ENCODE measurements at places on chromosomes 5 and 9.
A peak's percentile ranks its signal among the peaks of the same experiment; 100 is the strongest.

DNA sequence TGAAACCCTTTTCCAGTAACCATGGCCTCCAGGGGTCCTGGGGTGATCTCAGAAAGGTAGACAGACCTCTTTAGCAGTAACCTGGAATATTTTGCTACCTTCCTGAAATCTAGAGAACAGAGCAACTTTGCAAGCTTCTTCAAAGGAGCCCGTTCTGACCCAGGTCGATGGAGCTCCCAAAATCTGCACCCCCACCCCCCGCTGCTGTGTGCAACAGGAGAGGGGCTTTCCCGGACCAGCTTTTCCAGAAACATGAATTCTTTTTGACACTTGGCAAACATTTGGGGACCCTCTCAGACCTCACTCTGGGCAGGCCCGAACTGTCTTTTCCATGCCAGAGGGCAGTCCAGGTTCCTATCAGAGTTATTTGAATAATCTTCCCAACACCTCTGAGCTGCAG is 65.3 kb downstream of the KCNIP1 start:
- no peak for DNase-seq

DNA sequence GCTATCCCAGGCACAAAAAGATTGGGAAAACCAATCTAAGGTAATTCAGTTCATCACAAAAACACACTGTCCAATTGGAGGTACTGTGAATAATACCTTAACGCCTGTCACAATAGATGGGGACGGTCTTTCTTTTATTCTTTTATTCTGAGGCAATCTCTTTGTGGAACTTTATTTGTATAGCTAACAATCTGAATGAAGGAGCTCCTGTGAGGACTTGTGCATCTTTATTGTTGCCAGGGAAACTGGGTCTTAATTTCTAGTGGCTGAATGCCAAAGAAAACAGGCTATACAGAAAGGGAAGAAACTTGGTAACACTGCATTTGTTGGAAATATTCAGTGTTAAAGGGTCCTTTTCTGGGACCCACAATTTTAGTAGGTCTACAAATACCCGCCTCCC is 546.9 kb upstream of the C9orf72 start:
- no peak for DNase-seq

- DNase-seq, result no peak
These were observed 114.9 kb downstream of the HOMER1 start for GRCh38 chr5:79399046-79399445.

DNA sequence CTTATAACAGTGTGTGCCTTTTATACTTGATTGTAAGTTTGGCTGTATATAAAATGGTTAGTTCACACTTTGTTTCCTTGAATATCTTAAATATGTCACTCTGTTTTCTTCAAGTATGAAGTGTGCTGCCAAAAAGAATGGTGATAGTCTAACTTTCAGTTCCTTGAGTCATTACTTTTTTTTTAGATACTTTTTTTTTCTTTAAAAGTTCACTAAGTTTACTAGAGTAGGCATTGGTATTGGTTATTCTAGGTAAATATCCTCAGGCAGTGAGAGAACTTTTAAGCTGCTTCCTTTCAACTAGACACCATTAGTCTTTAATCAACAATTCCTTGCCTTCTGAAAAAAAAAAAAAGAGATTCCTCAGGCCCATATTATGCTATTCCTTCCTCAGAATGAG is 41.9 kb downstream of the SPEF2 start:
- no peak for DNase-seq

- DNase-seq, result peak; percentile 41
These were observed 55.4 kb upstream of the TBC1D2 start for GRCh38 chr9:98310752-98311392.

DNA sequence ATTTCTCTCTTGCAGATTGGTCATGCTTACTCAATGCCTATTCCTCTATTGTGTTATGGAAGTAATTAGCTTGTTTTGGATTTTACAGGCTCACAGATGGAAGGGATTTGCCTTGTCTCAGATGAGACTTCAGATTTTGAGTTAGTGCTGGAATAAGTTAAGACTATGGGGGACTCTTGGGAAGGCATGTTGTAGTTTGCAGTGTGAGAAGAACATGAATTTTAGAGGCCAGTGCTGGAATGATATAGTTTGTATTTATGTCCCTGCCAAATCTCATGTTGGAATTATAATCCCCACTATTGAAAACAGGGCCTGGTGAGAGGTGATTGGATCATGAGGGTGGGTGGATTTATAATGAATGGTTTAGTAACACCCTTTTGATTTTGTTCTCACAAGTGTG is 6.1 kb upstream of the TUSC1 start:
- no peak for DNase-seq

GRCh38 chr5:78576376-78576775 is 72.2 kb downstream of the LHFPL2 start:
- DNase-seq, result no peak

DNA sequence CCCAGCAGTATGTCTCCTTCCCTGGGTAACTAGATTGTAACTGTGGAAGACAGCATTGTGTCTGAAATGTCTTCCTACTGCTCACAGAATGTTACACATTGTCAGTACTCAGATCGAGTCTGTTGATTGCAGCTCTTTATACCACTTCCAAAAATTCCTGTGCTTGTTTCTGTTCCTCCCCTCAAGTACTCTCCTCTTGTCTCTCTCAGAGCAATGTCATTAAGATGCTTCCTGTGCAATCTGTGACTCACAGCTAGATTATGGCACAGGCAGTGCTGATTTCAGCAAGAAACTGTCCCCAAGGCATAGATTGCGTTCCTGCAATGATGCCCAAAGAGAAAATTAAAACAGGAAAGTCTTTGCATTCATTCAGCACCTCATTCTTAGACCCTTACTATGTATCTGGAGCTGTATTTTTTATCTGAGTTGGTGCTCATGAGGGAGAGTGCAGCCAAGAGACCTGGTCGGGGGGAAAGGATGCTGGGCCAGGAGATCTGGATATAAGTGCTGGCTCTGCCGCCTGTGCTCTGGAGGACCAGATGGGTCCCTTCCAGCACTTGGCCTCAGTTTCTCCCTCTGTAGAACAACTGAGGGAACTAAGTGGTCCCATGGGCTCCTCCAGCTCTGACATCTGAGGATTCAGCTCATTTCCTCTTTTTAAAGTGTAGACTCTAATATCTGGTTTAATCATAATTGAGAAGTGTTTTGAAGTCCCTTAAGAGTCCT is 40.8 kb upstream of the GNPDA1 start:
- DNase-seq, result peak; percentile 50

DNA sequence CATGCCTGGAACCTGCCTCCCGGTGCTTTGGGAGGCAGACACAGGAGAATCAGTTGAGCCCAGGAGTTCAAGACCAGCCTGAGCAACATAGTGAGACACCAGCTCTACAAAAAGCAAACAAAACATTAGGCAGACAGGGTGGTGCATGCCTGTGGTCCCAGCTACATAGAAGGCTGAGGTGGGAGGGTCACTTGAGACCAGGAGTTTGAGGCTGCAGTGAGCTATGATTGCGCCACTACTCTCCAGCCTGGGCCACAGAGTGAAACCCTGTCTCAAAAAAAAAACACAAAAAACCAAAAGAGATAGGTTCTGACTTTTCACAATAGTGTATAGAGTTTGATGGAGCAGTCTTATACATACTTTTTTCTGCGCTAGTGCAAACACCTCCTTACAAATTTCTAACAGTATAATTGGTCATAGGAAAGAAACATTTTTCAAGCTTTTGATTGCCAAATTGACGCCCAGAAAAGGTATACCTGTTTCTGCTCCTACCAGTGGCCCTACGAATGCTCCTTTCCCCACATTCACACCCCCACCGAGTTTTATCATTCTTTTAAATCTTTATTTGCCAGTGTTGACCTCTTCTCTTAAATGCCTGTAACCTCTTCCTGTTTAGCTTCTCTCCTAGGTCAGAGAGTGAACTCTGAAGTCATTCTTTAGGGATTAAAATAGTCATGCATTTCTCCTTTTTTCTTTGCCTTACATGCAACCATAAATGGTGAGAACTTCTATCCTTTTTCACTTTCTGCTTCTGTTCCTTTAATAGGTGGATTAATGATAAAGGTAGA is 7.5 kb downstream of the DOCK8 start:
- no peak for DNase-seq

- DNase-seq, result peak; percentile 7
These were observed 1571.3 kb downstream of the MAT2B start for GRCh38 chr5:165076686-165077085.

GRCh38 chr5:662751-663435 is 30.3 kb downstream of the TPPP start:
- DNase-seq, result no peak

DNA sequence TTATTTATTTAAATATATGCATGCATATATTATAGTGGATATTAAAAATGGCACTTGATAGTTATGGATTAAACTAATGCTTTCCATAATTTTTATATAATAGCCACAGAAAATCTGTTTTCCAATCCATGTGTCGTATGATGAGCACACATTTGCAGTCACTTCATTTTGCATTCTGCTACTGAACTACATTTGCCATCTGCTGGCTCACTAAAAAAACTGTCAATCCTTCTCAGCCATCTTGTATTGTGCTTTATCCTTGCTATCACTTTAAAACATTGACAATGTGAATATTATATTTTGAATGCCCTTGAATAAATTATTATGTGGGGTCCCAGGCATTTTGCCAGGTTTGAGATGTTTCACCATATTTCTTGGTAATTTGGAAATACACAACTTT is 586.6 kb downstream of the DNAH5 start:
- no peak for DNase-seq

GRCh38 chr5:149069711-149070110 is 6.8 kb upstream of the SH3TC2 start:
- DNase-seq, result no peak

GRCh38 chr9:34662526-34663302 is at the start of gene CCL27:
CCL27 (minus strand) TSS chr9:34662657; CDS start chr9:34662633, 24 bp downstream.
- no peak for DNase-seq

GRCh38 chr5:95809414-95809960 is 13.0 kb downstream of the GLRX start:
- DNase-seq, result peak; percentile 49

- no peak for DNase-seq
These were observed 1.8 kb downstream of the SURF6 start for GRCh38 chr9:133334161-133334560.

DNA sequence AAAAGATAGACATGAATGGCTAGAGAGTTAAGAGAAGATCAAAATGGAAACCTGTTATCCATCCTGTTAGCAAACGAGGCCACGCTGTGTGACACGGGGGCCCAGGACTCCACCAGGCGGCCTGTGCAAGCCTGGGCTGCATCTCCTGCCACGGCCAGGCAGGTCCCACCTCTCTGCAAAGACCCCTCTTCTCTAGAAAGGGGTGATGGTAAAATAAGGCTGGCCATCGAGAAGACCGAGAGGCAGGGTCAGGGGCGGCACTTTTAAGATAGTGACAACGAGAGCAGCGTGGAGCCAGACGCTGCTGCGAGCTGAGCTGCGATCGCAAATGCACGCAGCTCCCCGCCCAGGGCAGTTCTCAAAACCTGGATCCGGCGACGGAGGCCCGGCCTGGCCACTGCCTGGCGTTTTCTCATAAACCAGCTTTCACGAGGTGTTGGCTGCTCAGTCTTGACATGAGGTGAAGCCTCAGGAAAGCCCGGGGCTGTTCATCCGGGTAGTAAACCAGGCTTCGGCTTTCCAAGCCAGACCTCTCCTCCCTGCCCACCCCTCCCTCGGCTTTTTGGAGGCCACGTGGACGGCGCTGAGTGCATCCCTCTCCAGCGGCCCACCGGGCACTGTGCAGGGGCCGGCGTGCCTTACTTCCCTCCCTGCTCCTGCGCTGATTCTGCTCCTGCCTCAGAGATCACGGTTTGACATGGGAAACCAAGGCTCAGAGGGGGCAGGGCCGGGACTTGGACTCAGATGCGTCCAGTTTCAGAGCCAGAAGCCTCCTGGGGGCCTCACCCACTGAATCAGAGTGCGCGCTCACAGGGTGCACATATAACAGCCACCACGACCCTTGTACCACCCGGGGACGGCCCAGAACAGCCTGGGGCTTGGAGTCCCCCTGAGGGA is 151.6 kb upstream of the PHYKPL start:
- DNase-seq, result no peak

DNA sequence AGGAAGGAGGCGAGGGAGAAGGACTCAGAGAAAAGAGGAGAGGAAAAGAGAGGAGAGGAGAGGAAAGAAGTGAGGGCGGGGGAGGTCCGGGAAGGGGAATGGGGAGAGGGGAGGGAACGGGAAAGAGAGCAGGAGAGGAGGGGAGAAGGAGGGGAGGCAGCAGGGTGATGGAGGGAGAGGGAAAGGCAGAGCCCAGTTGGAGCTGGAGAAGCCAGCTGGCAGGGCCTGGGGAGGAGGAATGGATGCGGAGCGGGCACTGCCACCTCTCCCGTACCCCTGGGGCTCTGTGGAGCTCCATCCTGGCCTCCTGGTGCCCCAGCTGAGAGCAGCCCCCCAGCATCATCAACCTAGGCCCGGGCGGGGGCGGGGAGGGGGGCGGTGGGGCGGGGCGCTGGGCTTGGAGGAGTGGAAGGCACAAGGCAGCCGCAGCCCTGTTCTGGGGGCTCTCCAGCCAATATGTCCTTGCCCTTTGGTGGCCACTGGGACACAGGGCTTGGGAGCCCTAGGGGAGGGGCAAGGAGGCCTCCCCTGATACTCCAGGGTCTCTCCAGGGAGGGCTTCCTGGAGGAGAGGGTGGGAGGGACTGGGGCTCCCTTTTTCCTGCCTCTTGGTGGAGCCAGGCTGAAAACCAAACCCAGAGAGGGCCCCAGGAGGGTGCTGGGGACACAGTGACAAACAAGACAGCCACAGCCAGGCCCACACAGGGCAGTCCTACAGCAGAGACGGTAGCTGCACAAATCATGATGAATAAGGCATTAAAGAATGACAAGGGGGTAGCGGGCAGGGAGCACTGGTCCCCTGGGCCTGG is 123.7 kb downstream of the C9orf50 start:
- no peak for DNase-seq

DNA sequence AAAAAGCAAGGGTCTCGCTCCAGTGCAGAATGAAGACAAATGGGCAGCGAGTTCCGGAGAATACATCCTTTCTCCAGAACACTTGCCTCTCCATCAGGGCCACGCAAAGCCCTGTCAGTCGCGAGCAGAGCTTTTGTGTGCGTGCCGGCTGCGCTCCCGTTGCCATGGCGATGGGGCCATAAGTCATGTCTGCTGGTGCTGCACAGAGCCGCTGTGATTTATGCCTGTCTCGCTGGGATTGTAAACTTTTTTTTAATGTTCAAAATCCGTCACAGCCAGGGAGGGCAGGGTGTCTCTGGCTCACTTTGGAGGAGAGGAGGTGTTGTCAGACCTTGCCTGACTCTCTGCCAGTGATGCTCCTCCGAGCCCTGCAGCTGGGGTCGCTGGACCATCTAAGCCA is 272.7 kb downstream of the TRIM32 start:
- DNase-seq, result no peak

GRCh38 chr5:161312882-161313281 is 233.6 kb downstream of the GABRB2 start:
- DNase-seq, result no peak

GRCh38 chr9:135048046-135048757 is 39.3 kb upstream of the OLFM1 start:
- DNase-seq, result no peak
